Skeletal muscle cell (primary cell): ENCODE measurements at places on chromosomes 16 and 17.

DNA sequence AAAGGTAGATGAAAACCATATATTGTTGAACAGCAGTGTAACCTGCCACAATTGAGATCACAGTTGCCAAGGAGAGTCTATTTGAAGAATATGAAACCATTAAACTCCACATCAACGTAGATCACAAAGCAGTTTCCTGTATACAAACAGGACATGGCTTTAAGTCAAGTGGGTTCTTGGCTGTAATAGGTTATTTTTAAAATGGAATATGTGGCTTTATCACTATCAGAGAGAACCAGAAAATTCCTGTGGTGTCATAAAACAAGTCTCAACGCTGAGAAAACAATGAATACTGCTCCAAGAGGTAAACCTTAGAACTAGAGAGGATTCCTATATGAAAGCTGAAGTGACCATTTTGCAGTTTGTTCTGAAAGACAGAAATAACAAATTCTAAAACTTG is 999.7 kb downstream of the CDH11 start:
- DNase-seq, result no peak

GRCh38 chr16:78450255-78450654 is 350.8 kb downstream of the WWOX start:
- no peak for DNase-seq

- DNase-seq, result no peak
Measured at GRCh38 chr16:85136213-85136701, 24.0 kb upstream of the CIBAR2 start.

- no peak for DNase-seq
Measured at GRCh38 chr17:51814521-51814920, 344.0 kb downstream of the CA10 start.

GRCh38 chr16:78563905-78564304 is 464.5 kb downstream of the WWOX start:
- no peak for DNase-seq

GRCh38 chr17:82640036-82640435 is 8.2 kb downstream of the WDR45B start:
- no peak for DNase-seq

GRCh38 chr17:72439893-72440502 is 319.2 kb downstream of the SOX9 start:
- DNase-seq, result no peak

GRCh38 chr16:30104492-30104891 is 8.5 kb upstream of the YPEL3 start:
- DNase-seq, result no peak
